ENCODE measurements at places on chromosomes 1 and 21.

DNA sequence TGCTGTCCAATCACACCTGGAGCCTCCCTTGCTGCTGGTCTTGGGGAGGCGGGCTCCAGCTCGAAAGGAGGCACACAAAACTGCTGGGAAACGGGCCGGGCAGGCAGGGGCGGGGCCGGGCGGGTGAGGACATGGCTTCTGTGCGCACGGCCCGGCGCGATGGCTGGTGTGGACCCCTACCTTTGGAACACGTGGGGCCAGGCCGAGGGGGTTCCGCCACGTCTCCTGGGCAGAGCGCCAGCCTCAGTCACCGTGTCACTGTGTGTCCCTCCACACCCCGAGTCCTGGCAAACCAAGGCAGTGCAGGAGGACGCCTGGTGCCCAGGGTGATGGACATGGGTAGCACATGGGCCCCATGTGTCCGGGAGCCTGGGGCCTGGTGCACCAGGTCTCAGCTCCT is 42.0 kb upstream of the ADARB1 start:
- no peak for DNase-seq

- no peak for DNase-seq
These were observed 10.4 kb upstream of the WNT3A start for GRCh38 chr1:227996187-227996950.

GRCh38 chr1:201545851-201546492 is 7.0 kb downstream of the NAV1 start:
- no peak for DNase-seq

GRCh38 chr1:63901094-63901493 is 127.3 kb downstream of the ROR1 start:
- DNase-seq: no peak

DNA sequence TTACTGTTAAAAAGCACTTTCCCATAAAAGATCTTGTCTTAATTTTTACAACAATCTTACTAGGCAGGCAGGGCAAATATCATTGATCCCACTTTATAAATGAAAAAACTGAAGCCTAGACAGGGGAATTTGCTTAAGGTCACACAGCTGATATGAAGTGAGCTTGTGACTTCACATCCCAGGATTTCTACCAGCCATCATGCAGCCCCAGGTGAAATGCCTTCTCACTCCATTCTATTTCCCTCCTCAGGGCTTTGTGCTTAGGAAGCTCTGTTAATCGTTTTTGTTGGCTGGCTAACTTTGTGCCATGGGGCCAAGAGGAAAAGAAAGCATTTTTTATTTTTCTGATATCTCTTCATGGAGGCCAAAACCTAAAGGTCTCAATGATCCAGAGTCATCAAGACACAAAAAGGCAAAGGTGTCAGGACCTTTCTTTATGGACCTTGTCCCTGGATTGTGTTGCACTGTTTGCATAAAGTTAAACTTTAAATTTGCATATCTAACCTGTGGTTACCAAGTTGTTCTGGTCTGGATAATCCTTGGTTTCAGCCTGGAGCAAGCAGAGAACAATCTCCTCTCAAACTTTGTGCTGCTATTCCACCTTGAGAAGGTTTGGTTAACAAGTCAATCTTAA is 44.8 kb upstream of the ZNF326 start:
- no peak for DNase-seq

DNA sequence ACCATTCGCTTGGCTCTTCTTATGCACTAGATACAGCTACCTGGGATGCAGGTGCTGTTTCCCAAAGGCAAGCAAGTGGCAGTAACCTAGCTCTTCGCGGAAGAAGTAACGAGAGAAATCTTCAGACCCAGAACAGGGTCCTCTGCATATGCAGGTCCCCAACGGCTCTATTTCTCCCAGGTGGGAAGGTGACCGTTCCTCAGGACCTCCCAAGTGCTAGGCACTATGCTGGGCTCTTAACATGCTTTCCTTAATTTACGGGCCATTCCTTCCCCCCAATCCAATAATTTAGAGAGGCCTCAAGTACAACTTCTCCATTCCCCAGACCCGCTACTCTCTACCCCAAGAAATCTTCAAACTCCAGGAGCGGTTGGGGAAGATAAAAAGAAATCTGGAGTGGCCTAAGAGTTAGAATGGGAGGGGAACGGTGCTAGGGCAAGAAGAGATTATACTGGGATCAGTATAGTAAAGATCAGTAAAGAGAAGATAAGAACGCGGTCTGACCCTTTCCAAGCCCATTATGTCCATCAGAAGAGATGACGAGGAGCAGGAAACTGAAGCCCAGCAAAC is 410 bp downstream of the TXNDC12 start:
- DNase-seq: no peak

- no peak for DNase-seq
These were observed 21.4 kb upstream of the PLEKHG5 start for GRCh38 chr1:6512908-6513280.

DNA sequence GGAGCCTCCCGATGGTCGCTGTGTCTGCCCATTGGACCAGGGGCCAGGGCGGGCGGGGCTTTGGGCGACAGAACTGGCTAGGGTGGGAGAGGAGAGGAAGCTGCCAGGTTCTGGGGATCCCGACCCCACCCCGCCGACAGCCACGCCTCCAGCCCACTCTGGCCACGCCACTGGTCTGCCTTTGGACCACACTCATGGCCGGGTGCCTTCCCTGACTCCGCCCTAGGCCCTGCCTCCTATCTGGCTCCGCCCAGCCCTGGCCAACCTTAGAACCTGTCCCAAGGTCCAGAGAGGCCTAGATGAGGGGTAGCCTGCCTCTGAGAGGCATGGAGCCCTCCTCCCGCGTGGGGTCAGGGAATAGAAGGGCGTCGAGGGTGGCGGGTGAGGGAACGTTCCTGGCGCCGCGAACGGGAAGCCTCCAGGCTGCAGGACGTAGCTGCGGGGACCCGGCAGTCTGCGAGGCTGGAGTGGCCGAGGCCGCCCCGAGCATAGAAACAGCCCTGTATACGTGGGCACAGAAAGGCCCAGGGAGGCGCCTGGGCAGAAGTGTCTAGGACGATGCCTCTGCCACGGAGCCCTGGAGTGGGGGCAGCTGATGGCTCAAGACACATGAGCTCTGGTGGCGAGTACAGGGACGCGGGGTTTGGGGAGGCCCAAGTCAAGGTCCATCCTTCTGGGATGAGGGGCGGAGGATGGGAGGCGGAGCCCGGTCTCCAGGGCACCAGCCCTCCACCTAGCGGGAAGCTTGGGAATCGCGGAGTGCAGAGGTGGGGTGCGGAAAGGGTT is 11.5 kb upstream of the COL16A1 start:
- peak; percentile 10 for DNase-seq

DNA sequence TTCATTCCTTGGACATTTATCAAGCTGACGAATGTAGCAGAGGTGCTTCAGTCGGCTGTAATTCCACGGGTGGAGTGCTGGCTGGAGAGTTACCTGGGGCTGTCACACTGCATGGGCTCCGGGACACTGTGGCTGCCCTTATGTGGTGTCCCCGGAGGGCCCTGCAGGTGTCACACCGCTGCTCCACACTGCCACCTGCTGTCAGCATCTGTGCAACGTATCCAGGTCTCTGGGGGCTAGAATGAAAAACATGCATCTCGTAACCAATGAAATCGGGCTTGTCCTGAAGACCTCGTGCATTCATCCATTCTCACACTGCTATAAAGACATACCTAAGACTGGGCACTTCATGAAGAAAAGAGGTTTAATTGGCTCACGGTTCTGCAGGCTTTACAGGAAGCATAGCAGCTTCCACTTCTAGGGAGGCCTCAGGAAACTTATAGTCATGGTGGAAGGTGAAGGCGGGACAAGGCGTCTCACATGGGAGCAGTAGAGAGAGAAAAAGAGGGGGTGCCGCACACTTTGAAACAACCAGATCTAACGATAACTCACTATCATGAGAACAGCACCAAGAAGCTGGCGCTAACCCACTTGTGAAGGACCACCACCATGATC is 46.7 kb upstream of the PCBP3 start:
- DNase-seq: peak; percentile 89

GRCh38 chr1:83970114-83970513 is 28.8 kb downstream of the TTLL7 start:
- DNase-seq: no peak

GRCh38 chr1:155339515-155340097 is 18.9 kb downstream of the RUSC1 start:
- no peak for DNase-seq

DNA sequence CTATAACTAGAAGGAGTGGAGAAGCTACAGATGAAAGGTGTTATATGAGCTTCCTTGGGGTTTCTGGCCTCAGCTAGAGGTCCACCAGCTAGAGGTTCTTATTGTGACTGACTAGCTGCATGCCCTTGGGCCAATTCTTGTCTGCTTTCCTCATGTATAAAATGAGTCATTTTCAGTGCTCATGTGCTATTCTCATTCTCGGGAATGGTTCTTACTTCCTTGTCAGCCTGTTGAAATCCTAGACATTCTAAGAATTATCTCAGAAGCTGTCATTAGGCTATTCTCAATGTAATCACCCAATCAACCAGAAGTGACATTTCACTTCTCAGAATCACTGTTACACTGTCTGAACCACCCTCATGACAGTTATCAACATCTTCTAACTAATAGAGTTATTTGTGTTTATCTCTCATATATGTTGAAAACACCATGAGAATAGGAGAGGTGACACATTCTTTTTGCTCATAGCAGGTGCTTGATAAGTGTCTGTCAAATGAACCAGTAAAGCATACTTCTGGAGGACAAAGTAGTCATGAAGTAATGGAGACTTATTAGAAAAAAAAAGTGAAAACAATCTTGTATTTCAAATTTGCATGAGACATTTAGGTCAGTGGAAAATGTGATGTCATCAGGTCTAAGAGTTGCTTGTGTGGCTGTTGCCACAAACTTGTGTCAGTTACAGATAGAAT is 122.8 kb upstream of the IVNS1ABP start:
- no peak for DNase-seq

- DNase-seq: no peak
These were observed 441.1 kb downstream of the SETD4 start for GRCh38 chr21:35619184-35619583.

- no peak for DNase-seq
These were observed 68.8 kb downstream of the GRIK3 start for GRCh38 chr1:36965275-36966159.

DNA sequence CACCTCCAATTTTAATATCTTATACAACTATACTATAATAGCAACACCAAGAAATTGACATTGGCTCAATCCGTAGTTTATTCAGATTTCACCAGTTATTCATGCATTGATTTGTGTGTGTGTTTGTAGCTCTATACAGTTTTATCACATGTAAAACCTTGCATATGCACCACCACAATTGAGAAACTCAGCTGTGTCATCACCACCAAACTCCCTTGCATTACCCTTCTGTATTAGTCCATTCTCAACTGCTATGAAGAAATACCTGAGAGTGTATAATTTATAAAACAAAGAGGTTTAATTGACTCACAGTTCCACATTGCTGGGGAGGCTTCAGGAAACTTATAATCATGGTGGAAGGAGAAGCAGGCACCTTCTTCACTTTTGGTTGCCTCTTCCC is 162.1 kb downstream of the PATJ start:
- DNase-seq: no peak

GRCh38 chr1:178609015-178609414 is 96.1 kb downstream of the TEX35 start:
- no peak for DNase-seq

DNA sequence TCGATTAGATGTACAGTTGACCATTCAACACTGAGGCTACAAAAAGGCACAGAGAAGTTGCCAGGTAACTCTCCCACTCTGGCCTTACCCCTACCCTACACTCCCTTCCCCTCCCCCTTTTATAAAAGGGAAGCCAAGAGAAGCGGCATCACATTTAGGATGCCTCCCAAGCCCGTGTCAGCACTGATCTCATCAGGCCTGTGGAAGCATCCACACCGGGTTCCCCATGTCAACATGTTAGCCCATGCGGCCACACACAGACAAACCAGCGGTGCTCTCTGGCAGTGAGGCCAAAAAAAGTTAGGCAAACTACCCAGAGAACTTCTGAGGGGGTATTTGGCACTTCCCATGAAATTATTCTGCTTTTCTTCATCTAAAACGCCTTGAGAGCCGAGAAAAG is 29.9 kb downstream of the BCAR3 start:
- DNase-seq: no peak

DNA sequence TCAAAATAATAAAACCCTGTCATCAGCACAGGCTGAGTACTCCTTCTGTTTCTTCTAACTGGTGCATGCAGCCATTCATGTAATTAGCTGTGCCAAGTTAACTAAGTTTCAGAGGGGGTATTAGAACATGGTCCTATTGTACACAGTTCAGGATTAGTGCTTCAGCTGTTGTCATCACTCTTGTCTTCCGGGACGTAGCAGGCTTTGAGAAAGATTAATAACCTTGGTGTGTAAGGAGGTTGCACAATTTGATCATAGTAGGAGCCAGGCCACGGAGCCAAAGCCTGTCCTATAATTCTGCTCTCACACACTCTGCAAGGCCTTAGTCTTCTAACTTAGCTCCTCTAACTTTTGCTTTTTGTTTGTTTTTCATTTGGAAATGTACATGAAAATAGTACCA is 44.7 kb downstream of the PTGFRN start:
- DNase-seq: no peak

- DNase-seq: no peak
These were observed 176.4 kb upstream of the KLHDC7A start for GRCh38 chr1:18304151-18304869.

GRCh38 chr1:176051902-176052518 is 155.1 kb downstream of the COP1 start:
- DNase-seq: no peak

- no peak for DNase-seq
These were observed 420.9 kb upstream of the CAMK1G start for GRCh38 chr1:209162651-209163050.

GRCh38 chr1:48793863-48794262 is 17.2 kb upstream of the BEND5 start:
- DNase-seq: no peak

GRCh38 chr1:93669369-93669768 is 12.3 kb downstream of the BCAR3 start:
- no peak for DNase-seq

- DNase-seq: no peak
These were observed 1962.5 kb downstream of the MRPL39 start for GRCh38 chr21:23644768-23645167.

GRCh38 chr1:184036517-184036949 is 995 bp downstream of the COLGALT2 start:
- DNase-seq: no peak

GRCh38 chr1:152367436-152367835 is 7.6 kb upstream of the FLG2 start:
- no peak for DNase-seq

GRCh38 chr1:54163573-54163972 is 10.8 kb upstream of the CDCP2 start:
- DNase-seq: no peak

GRCh38 chr1:230150615-230151014 is 83.6 kb downstream of the GALNT2 start:
- no peak for DNase-seq

Measured in T-helper 9 cell (primary cell).